NCI-H510A treated with DMSO at 0.1 percent for 48 hours (cell line): ENCODE measurements at places on chromosomes 12 and 14.
A peak's percentile ranks its signal among the peaks of the same experiment; 100 is the strongest.

- DNase-seq = no peak
Measured at GRCh38 chr12:1611803-1612572, 17.0 kb upstream of the WNT5B start.

- no peak for DNase-seq
Measured at GRCh38 chr12:3129301-3130056, 52.3 kb downstream of the TSPAN9 start.

- no peak for DNase-seq
Measured at GRCh38 chr14:90455100-90455571, 58.3 kb downstream of the CALM1 start.

DNA sequence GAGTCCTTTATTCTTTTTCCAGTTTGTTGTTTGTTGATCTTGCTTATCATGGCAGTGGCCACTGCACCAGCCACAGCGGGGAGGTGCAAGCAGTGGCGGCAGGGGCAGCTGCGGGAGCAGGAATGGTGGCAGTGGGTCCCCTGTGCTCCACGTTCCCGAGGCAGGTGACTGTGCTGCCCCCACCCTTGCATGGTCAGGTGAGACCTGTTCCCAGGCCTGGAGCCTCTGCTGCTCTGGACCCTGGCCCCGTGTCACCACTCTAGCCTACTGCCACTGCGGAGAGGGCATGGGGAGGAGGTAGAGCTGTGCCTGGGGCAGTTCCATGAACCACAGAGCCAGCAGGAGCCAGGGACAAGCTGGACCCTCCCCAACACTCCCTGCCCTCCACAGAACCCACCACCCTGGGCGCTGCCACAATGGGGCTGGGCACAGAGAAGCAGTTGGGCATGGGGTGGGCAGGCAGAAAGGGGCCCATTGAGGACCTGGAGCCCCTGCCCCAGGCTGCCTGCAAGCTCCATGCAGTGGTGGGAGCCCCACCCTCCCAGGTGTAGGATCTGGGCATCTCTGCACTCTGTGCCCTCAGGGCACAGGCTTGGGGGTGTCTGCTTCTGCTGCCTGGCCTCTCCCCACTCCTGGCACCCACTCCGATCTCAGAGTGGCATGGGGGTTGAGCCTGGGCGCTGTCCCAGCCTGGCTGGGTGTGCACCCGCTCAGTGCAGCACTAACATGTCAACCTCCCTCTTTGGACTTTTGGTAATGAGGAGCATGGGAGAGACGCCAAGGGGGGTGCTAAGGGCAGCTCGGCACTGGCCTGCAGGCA lies 23.1 kb upstream of the WDR20 start:
- DNase-seq = no peak

- DNase-seq = peak; percentile 18
Measured at GRCh38 chr14:100312877-100313400, 6.7 kb upstream of the SLC25A29 start.

DNA sequence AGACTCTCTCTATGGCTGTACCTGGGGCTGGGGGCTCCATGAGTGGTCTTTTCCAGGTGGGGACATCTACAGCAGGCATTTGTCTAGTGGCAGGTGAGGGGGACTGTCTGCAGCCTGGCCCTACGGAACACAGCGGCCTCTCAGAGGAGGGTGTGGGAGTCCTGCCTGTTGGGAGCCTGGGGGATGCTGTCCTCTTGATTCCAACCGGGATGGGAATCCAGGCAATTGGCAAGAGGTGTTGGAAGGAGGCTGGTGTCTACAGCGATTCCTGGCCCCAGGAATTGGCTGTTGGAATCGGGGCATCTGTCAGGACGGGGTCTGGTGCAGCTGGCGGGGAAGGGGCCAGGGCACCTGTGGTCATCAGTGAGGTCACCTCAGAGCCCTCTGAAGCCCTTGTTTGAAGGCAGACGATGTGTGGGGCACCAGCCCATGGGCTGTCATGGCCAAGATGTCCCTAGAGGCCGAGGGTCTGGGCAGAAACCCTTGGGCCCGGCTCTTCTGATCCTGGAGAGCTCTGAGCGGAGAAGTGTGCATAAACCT lies 386.3 kb downstream of the TMEM121 start:
- no peak for DNase-seq

DNA sequence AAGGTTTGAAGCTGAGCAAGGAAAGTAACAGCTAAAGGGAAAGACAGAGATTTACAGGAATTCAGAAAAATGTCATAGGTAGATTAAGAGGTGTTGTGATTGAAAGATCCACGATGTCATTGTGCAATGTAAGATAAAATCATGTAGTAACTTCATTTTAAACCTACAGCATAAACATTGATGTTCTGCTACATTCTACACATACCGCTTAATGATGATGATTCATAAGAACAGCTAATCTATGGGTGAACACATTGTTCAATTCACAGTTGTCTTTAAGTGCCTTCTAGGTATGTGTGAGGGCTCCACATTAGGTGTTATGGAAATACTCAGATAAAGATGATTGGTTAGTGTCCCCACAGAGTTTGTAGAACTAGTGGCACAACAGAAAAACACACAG lies 170.9 kb downstream of the GRIP1 start:
- no peak for DNase-seq

DNA sequence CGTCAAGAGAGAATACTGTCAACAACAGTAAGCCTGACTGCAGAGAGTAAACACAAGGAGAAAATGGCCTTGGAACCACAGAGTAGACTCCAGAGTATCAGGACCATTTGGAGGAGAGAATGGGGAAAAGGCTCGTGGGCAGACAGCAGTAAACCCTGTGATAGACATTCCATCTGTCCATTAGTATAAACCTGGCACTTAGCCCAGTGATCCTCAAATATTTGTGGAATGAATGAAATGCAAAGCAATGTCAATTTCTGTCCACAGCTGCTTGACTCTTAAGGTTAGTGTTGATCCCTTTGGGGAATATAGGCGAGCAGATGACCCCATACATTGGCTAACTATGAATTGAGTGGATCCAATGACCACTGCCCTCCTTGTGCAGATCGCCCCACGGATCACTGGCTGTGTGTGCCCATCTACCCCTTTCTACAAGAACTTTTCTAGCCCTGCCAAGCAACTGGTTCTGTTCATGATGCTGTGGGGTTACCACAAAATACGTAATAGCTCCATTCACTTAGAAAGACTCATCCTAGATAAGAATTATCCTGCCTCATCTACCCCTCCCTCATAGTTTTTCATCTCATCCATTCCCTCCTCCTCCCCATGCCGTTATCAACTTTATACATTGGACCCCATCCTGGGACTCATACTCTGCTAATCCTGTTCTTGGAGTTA lies 846.8 kb downstream of the NRXN3 start:
- DNase-seq = peak; percentile 41

GRCh38 chr12:108630481-108631207 lies 3.0 kb downstream of the SELPLG start:
- DNase-seq = no peak

DNA sequence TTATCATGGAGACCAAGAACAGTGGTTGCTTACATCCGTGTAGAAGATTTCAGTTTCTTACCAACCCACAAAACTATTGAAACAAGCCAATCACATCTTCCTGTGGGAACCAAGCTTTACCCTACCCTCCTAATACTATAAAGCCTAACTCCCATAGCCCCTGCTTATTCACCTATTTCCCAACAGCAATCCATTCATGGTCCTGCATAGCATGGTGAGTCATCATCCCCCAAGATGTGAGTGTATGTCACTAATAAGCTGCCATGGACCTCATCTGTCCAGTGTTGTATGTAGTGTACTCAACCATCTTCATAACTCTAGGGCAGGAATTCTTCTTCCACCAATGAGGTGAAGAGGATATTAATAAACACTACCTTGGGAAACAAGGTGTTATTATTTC lies 1620.4 kb upstream of the FLRT2 start:
- no peak for DNase-seq

DNA sequence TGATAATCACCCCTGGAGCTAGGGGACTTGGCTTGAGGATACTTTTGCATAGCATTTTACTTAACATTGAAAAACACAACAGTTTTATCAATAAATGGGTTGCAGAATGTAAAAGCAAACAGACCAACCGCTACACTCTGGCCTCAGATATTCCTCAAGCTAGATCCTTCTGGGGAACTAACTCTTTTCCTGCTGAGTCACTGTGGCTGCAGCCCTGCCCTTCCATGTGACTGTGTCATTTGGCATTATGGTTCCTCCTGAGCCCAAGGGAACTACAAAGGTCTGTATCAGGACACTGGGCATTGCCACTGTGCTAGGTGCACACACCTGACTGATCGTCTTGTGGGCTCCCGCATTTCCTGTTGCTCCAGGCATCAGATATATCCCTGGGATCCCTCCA lies 56.6 kb downstream of the TTC9 start:
- DNase-seq = peak; percentile 9

DNA sequence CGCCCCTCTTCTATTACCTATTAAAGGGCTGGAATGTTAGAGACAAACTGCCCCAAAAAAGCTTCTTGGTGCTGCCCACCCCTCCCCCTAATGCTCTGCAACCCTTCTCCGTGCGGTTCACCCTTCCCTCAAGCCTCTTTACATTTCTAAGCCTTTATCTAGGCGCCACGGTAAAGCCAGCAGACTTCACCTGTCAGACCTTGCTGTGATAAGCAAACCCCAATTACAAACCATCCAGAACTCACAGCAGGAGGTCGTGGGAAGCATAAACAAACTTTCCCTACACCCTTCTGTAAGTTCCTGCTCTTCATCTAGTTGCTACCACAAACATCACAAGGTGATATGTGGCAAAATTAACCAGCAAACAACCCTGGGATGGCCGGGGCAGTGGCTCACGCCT lies 56.8 kb downstream of the MOK start:
- no peak for DNase-seq

- DNase-seq = no peak
Measured at GRCh38 chr12:124009781-124010180, 36.8 kb downstream of the ZNF664 start.

- no peak for DNase-seq
Measured at GRCh38 chr12:58443273-58443980, 476.9 kb downstream of the LRIG3 start.

DNA sequence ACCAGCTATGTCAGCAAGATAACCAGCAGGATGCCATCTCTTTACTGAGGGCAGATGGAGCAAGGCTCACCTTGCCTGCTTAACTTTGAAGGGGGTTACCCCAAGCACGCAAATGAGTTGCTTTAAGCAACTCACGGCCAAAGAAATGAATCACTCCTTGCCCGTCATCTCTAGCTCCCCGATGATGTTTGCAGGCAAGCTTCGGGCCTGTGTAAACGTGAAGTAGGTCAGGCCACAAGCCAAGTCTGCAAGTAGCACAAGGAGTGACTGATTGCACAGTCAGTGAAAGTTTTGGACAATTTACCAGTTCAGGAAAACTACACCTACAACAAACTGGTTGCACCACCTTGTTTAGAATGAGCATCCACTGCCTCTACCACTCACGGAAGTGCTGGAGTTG lies 699.7 kb upstream of the TBX3 start:
- DNase-seq = no peak

DNA sequence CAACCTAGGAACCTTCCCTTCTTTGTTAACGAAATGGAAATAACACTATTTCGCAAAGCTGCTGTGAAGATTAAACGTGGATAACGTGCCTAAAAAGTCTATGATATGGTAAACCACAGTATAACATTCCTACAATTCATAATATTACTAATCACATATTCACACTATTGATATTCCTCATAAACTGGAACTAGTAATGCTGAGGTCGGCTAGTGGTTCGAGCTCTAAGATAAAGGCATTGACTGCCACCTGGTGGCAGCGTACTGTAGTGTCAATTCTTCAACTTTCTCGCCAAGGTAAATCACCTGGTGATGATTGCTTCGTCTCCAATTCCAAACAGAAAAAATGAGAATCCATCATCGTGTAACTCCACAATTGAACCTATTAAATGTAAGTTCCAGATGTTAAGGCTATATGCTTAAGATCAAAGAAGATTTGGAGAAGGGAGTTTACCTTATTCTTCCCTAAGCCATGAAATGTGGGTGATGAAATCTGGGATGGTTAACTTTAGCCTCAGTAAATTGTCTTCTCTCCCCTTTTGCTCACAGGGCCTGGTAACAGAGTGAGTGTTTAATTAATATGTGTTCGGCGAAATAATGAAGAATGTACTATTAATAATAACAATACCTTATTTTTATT lies 197.5 kb upstream of the TMEM132C start:
- peak; percentile 93 for DNase-seq

- DNase-seq = peak; percentile 24
Measured at GRCh38 chr14:76250302-76250701, 98.6 kb downstream of the GPATCH2L start.

DNA sequence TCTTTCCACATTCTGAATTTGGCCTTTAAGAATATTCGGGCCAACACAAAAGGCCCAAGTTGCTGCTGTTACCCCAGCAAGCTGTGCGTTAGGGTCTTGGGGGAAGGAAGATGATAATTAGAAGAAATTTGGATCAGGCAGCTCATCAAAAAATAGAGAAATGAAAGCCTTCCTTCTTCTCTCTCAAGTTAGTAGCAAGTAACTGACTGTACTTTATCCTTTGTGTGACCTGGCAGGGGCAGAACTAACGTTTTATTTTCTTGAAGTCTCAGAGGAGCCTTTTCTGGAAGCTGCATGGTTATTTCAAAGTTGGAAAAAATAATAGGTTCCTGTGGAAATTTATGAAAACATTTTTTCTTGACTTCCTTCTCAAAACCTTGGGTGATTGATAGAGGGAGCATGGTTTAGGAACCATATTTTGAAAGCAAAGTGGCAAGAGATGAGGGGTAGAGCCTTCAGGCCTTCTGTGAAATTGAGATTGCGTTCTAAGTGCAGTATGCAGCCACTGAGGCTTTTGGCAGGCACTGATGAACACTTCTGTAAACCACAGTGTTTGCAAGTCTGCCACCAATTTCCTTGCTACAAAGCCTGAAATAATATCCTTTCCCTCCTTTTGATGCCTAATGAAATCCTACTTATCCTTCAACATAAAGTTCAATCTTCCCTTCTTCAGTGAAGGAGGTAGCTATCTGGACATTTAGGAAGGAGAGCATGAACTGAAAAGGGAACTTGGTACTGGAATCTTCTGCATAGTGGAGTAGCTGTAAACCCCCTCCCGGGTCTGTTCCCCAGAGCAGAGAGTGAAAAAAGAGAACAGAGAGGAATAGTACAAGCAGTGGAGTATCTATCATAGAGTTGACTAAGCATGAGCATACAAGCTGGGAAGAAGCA lies 123.2 kb downstream of the FGD4 start:
- no peak for DNase-seq

DNA sequence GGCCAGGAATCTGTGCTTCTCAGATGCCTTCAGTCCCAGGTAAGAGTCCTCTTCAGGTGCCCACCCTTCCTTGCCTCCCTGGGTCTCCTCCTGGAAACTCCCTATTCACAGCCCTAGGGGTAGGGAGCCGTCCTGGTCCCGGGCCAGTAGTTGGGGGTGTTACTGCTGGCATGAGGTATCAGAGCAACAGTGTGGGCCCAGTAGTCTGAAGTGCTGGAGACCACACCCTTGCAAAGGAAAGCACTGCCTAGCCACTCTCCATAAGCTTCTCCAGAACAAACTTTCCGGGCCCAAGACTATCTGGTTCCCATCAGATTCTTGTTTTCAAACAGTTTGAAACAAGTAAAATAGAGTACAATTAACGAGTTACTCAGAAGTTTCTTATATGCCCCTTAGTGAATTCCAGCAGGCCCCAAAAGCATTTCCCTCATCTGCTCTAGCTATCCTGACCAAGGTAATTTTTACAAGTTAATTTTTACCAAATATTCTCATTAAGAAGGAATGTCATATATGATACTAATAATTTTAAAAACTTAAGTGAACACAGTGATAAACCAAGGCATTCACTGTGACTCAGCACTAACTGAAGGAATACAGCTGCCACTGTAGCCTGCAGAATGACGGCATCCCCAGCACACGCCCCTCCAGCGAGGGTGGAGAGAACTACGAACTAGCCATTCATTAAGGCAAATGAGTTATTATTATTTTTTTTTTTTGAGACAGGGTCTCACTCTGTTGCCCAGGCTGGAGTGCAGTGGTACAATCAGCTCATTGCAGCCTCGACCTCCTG lies 49.4 kb downstream of the MOK start:
- DNase-seq = no peak
